ENCODE measurements at places on chromosomes 1 and 21.

GRCh38 chr1:244945109-244945671, 80.8 kb upstream of the HNRNPU start:
- no peak for DNase-seq

DNA sequence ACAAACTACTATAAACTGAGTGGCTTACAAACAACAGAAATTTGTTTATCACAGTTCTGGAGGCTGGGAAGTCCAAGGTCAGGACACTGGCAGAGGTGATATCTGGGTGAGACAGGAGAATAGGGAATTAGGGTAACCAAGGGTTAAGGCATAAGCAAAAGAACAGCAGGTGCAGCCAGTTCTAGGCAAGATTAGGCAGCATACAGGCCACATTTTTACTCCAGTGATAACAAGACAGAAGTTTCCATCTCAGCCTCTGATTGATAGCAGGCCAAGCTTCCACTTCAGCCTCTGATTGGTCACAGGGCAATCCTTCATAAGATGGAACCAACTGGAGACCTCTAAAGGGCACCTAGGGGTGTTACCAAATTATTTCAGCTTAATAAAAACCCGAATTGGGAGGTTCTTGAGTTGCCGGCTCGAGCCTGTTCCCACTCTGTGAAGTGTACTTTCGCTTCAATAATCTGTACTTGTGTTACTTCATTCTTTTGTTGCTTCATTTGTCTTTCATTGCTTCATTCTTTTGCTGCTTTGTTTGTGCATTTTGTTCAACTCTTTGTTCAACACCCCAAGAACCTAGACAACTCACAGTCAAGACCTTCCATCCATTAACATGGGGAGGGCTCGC, 185.6 kb downstream of the TOMM20 start:
- no peak for DNase-seq

GRCh38 chr1:224169718-224170270, 13.2 kb upstream of the DEGS1 start:
- no peak for DNase-seq

DNA sequence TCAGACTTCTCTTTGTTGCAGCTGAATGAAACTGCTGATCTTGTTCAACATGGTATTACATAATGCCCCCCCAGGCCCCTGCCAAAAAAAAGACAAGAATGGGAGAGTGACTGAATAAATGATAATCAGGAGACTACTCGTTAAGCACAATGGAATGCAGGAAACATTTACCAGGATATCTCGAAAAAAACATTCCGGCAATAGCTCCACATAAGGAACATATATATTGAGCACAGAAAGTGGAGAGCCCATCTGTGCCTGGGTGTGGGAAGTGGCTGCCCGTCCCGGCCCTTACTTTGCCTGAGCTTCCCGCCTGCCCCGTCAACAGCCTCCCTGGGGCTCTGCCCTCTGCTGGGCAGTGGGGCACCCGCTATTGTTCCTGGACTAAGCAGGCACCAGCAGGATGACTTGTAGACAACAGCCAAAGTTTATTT, 13.3 kb downstream of the TRIM11 start:
- DNase-seq: no peak

- DNase-seq: no peak
Measured at GRCh38 chr1:21090463-21090862, 86.2 kb downstream of the EIF4G3 start.

GRCh38 chr1:37892151-37893047, 33.0 kb upstream of the MTF1 start:
- no peak for DNase-seq

DNA sequence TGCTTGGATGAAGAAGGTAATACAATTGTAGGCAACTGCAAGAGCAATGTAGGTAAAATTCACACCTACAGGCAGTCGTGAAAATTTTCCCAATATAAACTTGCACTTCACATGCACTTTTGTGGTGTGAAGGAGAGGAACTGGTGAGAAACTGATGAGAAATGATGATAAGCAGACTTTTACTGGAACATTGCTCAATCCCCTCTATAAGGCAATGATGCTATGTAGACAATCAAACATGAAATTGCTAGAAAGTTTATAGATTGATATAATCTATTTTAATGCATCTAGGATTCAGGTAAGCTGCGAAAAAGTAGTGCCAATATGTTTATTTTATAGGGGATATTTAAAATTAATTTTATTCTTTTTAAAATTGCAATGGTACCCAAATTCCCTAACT, 802.2 kb downstream of the KCNT2 start:
- no peak for DNase-seq

DNA sequence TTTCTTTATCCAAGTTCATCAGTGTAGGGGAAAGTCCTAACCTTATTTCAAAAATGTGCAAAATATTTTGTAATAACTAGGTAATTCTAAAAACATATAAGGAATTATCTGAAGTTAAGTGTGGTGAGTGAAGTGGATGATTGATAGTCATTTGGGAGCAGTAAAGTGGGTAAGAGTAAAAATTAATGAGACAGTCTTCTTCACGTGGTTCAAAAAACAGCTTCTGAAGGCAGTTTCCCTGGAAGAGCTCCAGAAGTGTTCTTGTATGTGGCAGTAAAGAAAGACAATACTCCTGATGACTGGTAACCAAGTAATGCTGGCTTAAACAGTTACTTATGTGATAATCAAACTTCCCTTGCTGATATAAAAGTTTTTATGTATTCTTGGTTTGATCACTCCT, 50.3 kb downstream of the LEPR start:
- no peak for DNase-seq

GRCh38 chr1:53368314-53369033, 40.6 kb upstream of the LRP8 start:
- DNase-seq: no peak

DNA sequence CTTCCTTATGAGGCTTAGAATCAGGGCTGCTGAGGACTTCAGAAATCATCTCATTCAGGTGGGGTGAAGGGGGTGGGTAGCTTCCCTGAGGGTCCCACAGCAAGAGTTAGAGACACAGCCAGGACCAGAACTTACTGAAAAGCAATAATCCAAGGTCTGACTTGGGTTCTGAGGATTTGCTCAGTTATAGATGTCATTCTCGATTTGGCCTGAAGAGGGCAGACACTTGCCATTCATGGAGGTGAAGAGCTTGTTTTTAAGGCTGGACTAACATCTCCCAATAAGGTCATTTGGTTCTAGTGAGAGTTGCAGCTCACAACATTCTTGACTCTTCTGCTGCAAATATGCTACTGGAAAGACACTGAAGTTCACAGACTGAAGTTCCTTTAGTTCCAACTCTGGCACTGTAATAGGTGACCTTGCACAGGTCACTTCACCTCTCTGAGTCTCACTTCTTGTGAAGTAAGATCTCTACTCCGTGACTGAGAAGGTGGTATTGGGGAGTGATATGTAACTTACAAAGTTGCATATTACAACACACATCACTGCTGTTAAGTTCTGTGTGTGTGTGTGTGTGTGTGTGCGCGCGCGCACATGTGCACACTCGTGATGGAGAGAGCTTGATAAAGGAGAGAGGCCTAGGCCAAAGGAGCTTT, 69.8 kb upstream of the DIRAS3 start:
- no peak for DNase-seq

DNA sequence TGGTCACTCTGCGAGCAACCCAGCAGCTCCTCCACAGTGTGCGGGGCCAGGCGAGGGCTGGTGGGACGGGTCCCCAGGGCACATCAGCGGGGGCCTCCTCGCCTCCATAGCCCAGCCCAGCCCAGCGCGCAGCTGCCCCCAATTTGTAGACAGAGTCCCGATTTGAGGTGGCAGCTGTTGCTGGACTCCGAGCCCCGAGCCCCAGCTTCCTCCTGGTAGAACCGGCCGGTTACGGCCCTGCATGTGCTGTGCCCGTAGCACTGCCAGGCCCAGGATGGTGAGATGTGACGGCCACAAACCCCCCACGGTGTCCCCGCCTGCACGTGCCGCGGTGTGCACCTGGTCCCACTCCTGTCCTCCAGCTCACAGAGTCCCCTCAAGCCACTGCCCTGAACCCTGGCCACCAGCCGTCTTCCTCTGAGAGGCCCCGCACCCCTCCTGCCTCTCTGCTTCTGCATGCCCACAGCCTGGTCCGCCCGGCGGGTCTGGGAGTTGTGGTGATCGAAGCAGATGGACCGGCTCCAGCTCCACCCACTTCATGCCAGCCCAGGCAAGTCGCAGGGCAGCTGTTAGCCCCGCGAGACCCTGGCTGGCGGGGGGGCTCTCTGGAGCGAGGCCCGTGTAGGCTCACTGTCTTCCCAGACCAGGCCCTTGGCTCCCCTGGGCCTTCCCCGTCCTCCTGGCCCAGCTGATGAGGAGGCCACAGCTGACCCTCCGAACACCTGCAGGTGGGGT, 55.5 kb downstream of the MORN1 start:
- DNase-seq: no peak

- DNase-seq: no peak
Measured at GRCh38 chr1:176939993-176940392, 224.5 kb downstream of the ASTN1 start.

GRCh38 chr1:165439330-165439729, 5.6 kb downstream of the RXRG start:
- no peak for DNase-seq

DNA sequence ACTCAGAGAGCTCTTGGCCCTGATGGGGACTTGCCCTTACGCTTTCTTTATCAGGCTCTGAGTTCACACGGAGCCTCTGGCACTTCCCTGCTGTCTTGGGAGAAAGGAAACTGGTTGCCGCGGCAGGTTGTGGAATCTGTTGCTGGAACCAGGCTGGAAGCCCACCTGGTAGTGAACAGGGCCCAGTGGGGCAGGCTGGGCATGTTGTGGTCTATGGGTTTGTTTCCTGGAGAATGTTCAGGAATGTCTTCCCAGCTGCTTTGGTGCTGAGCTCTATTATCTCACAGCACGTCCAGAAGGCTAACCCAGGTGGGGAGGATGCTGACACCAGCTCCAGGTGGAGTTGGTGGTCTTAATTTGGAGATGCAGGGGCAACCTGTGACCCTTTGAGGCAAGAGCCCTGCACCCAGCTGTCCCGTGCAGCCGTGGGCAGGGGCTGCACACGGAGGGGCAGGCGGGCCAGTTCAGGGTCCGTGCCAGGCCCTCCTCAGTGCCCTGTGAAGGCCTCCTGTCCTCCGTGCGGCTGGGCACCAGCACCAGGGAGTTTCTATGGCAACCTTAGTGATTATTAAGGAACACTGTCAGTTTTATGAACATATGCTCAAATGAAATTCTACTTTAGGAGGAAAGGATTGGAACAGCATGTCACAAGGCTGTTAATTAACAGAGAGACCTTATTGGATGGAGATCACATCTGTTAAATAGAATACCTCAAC, 33.3 kb upstream of the TDRD10 start:
- DNase-seq: no peak

GRCh38 chr1:2894381-2895041, 93.0 kb upstream of the TTC34 start:
- DNase-seq: no peak

- DNase-seq: no peak
Measured at GRCh38 chr1:172781513-172782140, 122.7 kb downstream of the FASLG start.

- DNase-seq: no peak
Measured at GRCh38 chr1:17624611-17625233, 85.2 kb downstream of the ARHGEF10L start.

DNA sequence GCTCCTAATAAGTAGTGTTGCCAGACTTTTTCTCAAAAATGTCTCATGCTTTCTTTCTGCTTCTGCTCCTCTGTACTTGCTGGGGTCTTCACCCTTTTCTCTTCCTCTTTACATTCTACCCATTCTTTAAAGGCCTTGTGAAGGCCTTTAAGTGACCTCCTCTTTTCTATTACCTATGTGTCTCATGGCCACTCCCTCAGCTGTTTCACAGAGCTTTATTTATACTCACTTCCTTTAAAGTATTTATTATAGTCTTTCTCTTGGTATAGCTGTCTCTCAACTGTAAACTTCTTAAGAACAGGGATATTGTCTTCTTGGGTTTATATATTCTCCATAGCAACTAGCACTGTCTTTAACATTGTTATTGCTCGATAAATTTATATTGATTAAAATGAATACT, 792 bp downstream of the GOLPH3L start:
- DNase-seq: no peak
